ENCODE measurements at places on chromosomes 6 and 20.

- DNase-seq = no peak
These were observed 73.0 kb downstream of the RNGTT start for GRCh38 chr6:88890394-88890793.

DNA sequence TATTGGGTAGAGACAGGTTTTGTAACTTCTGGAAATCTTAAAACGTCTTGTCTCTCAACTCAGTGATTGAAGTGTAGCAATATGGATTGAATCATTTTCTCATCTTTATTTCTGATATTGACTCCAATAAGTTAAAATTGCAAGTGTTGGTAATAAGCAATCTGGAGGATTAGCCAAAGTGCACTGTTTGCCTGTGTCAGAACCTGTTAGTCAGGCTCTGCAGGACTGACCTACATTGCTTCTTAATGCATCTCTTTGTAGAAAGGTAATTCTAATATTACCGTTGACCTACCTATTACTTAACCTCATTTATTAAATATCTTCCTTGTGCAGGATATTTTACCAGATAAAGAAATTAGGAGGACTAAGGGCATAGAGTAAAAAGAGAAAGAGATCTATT is 484.0 kb upstream of the CITED2 start:
- no peak for DNase-seq

- no peak for DNase-seq
These were observed 15.5 kb upstream of the TPBG start for GRCh38 chr6:82348130-82348529.

- DNase-seq = no peak
These were observed 412 bp upstream of the TUBB1 start for GRCh38 chr20:59018817-59019216.

GRCh38 chr20:14959506-14960475 is 622.4 kb upstream of the FLRT3 start:
- DNase-seq = no peak

DNA sequence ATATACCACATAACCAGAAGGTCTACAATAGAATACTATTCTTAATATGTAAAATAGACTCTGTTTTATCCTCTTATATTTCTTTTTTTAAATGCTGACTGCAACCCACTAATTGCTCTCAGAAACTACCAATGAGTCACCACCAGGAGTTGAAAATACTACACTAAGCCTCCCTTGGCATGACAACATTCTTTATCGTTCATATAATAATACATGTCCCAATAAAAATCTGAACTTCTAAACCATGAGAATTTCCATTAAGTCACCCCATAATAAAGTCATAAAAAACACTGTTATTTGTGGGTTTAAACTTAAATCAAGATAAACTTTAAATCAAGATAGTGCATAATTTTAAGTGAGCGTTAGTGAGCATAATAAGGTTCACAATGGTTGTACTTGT is 4.2 kb downstream of the HACE1 start:
- no peak for DNase-seq

- no peak for DNase-seq
These were observed 12.7 kb downstream of the KCNS1 start for GRCh38 chr20:45088247-45088646.

DNA sequence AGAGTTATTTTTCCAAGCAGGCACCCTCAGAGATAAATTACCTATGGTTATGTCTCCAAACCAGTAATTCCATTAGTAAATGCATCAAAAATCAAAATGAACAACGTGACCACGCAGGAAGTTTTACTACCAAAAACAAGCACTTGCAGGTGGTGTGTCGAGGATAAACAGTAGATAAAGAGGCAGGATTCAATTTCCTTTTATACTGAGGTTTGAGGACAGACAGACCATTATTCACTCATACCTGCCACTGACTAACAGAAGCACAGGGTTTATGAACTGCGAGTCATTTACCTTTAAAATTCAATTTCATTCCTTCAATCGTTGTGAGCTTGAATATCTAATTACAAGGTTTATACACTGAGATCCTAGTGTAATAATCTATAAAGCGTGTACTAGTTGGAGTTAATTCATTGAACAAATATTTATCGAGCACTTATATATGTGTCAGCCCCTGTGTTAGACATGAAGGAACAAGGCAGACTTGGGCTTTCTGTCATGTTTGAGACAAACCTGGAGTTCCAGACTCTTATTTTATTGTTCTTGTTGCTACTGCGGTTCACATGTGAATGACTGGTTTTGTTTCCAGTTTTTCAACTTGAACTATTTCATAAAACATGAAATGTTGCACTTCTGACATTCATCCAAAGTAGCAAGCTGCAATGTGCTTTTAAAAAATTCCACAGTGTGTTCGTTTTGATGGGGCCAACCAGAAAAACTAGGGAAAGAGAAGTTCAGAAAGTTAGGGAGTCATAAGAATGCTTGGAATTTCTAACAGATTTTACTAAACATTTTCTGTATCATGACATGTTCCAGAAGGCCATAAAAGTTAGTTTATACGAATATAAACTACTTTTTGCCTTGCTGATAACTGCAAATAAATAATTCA is 205.6 kb downstream of the UST start:
- no peak for DNase-seq

DNA sequence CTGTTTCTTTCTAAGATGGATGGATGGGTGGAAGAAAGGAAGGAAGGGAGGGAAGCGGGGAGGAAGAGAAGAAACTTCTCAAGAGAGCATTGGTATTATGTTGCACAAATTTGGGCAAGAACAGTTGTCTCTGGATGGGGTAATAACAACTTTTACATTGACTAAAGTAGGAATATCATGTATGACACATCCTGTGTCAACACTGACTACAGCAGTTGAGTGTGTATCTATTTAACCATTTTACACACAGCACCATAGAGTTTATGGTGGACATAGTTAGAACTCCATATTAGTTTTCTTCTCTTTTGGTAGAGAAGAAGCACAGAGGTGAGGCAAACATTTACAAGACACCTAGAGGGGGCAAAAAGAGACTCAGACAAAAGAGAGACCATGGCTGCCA is 44.2 kb upstream of the RNF146 start:
- no peak for DNase-seq

DNA sequence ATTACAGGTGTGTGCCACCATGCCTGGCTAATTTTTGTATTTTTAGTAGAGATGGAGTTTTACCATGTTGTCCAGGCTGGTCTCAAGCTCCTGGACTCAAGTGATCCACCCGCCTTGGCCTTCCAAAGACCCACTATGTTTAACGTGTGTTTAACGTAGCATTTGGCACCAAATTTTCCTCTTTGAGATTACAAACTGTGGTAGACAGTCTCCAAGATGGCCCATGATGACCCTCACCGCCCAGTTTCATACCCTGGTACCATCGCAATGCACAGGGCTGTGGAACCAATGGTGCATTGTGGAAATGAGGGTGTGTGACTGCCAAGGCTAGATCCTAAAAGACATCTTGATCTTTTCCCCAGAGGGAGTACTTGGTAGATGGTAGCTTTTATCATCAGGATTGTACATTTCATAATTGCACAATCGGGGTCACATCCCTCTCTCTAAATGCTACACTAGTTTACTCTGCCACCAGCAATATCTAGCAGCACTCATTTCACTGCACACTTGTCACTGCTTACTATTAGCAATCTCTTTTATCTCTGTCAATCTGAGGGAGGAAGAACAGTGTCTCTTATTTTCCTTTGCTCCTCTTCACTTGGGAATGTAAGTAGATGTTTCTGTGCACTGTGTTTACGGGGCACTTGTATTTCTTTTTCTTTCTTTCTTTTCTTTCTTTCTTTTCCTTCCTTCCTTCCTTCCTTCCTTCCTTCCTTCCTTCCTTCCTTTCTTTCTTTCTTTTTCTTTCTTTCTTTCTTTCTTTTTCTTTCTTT is 96.9 kb downstream of the NOL4L start:
- DNase-seq = no peak

- DNase-seq = no peak
These were observed 62.2 kb upstream of the KLHL31 start for GRCh38 chr6:53727748-53728147.

GRCh38 chr20:59025511-59025910 is 6.3 kb downstream of the TUBB1 start:
- no peak for DNase-seq

DNA sequence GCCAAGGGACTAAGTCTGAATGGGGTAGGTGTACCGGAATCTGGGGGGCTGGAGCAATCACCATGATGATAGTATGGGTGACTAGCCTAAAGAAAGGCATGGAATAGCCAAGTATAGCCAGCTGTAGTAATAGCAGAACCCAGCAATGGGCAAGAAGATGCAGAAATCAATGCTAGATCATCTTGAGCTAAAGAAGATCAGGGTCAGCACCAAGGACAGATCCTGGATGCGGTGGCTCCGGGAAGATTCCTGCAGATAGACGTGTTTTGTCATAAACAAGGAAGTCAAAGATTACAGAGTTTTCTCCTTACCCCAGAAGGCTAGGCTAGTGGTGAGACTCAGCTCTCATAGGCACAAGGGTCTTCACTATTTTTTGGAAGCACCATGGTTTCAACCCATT is 561.6 kb upstream of the CHD6 start:
- DNase-seq = no peak

DNA sequence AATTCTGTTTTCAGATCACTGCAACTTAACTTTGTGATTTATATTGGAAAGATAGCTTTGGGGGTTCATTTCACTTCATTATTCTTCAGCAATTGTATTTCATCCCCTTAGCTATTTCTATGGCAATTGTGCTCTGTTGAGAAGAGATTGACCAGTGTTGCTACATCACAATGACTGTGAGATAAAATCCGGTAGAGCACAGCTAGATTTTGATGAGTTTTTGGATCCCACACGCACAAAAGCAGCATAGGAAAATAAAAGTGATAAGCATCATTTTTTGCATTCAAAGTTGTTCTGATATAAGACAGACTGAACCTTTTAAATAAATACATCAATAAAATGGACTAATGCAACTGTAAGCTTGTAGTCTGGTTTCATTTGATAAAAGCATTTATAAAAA is 734.8 kb downstream of the KIF16B start:
- DNase-seq = no peak

DNA sequence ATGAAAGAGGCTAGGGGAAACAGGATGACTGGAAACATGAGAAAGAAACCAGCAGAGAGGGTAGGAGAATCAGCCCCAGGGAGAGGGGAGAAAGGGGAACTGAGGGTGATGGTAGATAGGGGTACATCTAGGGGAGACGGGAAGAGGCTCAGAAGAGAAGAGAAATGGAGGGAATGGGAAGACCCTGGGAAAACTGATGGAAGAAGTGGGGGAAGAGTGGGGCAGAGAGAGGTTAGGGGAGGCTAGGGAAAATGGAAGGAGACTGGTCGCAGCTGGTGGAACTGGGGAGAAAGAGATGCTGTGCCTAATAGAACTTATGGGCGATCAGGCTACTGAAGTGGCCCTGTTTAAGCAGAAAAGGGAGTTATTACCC is 548 bp downstream of the PROCR start:
- DNase-seq = no peak

DNA sequence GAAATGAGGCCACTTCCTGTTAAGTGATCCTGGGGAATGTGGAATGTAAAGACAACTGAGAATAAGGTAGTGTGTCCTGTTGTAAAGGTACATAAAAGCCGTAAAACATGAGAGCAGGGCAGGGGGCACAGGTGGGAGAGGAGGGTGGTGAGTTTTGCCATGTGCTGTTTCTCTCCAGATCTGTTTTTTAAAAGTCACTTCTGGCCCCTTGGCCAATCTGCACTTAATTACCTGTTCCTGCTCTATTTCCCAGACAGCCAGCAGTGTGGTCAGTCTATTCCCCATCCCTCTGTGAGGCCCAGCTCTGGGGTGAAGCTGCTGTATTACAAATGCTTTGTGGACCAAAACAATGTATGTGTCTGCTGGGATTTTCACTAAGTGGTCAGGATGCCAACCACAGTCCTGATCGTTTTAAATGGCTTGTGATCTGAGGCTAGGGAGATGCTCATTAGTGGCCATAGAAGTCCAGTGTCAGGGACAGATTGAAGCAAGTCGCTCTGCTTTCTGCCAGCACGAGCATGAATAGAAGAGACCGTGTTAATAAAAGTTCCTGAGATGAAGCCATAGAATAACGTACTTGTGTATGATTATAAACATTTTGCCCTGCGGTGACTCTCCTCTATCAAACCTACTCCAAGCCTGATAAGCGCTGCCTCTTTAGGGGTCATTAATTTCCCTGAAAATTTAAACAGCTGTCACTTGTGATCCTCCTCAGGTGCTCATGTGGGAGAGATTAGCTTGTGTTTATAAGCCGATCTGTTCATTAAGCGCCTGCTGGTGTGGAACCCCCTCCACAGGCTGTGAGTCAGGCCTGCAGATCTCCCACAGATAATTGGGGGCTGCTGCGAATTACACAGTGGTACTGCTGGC is 111.8 kb upstream of the CENPW start:
- DNase-seq = no peak

DNA sequence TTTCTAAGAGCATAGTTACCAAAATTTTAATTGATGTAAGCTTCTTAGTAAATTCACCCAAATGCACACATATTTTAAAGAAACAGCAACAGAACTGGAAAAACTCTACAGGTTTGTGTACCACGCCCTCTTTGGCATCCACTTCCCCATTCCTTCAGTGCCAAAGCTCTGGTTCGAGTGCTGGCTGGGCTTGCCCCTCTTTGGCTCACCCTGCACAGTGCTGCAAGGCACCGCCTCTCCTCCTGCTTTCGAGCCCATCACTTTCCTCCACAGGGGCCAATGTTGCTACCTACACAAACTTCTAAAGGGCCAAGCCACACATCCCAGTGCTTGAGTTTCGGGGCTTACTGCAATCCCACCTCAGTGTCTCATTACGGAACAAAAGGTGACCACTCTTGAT is 9.6 kb downstream of the LRP11 start:
- no peak for DNase-seq

DNA sequence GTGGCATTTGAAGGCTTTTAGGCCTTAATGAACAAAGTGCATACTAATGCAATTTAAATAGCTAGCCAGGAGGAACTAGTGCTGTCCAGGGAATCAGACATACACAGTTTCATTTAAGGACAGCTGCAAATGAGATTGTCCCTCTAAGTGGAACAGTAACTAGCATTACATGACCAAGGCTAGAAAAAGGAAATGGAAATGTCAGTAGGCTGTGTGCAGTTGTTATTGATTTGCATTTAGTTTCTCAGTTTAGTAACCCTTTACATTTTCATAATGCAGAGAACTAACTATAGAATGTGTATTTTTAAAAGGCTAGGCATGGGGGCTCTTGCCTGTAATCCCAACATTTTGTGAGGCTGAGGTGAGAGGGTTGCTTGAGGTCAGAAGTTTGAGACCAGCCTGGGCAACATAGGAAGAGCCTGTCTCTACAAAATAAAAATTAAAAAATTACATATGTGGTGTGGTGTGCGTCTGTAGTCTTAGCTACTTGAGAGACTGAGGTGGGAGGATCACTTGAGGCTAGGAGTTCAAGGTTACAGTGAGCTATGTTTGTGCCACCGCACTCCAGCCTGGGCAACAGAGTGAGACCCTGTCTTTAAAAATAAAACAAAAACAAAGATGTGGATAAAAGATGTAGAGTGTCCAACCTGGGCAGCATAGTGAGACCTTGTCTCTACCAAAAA is 468.0 kb downstream of the UTRN start:
- no peak for DNase-seq

All from substantia nigra (tissue), 51 donors.